Stimulated activated CD8-positive, alpha-beta memory T cell treated with anti-CD3 and anti-CD28 coated beads, Interleukin-4, amount 100 ng/mL, for 4 hours (primary cell): ENCODE measurements at places on chromosomes 6 and 20.

GRCh38 chr6:148317739-148318138 lies 24.9 kb upstream of the SASH1 start:
- DNase-seq = no peak

- DNase-seq = no peak
These were observed 106.1 kb downstream of the ZMYND8 start for GRCh38 chr20:47250360-47250759.

DNA sequence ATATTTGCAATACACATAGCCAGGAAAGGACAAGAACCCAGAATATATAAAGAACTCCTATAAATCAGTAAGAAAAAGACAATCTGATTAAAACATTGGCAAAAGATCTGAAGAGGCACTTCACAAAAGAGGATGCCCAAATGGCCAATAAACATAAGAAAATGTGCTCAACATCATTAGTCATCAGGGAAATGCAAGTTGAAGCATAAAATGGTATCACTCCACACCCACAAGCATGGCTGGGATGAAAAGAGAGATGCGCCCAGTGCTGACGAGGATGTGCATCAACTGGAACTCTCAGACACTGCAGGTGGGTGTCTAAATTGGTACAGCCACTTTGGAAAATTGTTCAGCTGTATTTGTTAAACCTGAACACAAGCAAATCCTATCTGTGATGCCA lies 42.4 kb upstream of the MLN start:
- DNase-seq = no peak

DNA sequence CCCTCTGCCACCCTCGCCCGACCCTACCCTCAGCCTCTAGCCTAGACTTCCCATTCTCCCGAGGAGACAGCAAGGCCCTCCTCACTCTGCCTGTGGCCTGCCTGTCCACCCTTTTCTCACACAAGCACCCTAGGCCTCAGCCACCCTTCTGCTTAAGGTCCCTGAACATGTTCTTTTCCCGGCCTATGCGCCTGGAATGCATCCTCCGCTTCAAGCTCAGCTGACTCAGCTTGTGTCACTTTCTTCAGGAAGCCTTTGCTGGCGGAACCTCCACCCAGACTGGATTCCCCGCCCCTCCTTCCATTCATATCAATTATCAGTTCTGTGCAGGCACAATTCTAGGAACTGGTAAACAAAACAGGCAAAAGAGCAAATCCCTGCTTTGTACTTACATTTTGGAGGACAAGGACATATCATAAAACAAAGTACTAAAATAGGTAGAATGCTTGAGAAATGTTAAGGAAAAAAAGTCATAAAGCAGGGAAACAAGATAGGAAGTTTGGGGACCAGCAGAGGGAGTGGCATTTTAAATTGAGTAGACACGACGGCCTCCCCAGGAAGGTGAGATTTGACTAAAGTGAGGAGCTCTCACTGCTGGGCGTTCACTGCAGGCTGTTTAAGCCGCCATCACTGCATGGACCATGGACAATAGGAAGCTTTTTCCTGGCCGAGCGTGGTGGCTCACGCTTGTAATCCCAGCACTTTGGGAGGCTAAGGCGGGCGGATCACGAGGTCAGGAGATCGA lies 17.9 kb upstream of the SNHG17 start:
- DNase-seq = no peak

- DNase-seq = no peak
These were observed 81.9 kb downstream of the ZMYND8 start for GRCh38 chr20:47274401-47275108.

DNA sequence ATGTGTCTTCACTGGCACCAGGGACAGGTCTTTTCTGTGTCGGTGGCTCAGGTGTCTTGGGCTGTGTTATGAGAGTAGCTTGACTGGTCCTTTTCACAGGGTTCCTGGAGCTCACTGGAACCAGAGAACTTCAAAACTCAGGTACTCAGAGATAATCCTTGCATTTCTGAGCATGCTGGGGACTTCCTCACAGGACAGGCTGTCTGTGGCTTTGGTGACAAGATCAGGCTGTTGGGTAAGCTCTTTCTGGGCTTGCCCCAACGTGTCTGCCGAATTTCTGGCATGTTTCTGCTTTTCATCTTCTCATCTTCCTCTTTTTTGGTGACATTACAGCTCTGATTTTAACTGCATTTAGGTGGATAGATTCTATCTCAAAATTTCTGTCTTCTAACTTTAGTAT lies 270.0 kb downstream of the CDH26 start:
- no peak for DNase-seq

DNA sequence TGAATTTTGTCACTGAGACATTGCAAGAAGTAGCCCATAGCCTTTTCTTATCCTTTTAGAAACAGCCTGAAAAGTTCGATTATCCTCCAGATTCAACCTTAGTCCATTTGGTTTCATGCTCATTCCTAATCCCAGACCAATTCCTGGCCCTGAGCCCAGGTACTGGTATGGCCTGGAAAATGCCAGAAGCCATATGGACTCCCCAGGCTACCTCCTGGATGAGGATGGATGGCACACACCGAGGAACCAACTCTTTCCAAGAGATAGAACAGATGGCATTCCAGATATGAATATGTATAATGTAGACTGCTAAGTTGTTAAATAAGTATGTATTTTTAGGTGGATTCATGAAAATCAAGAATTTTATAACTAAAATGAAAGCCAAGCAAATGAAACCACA lies 51.6 kb upstream of the SNAP25 start:
- no peak for DNase-seq

GRCh38 chr6:53358440-53359094 lies 9.8 kb upstream of the ELOVL5 start:
- no peak for DNase-seq

DNA sequence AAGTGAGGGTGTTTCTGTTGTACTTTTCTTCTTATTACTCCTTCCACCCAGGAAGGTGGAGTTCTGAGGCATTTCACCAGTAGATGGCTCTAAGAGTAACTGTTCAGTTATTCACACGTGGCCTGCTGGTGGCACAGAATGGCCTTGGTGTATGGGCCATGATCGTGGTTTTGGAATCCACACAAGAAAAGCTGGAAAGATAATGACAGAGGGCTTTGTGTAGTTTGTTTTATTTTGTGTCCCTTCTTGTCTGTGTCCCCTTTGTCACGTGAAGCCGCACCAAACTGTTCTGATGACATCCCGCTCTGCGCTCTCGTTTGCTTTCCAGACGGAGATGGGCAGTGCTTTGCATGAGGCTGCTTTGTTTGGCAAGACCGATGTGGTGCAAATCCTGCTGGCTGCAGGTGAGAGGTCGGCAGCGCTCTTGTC lies 93.4 kb downstream of the ANKS1A start:
- DNase-seq = no peak

GRCh38 chr6:39361657-39362486 lies 39.4 kb upstream of the KCNK16 start:
- DNase-seq = no peak

DNA sequence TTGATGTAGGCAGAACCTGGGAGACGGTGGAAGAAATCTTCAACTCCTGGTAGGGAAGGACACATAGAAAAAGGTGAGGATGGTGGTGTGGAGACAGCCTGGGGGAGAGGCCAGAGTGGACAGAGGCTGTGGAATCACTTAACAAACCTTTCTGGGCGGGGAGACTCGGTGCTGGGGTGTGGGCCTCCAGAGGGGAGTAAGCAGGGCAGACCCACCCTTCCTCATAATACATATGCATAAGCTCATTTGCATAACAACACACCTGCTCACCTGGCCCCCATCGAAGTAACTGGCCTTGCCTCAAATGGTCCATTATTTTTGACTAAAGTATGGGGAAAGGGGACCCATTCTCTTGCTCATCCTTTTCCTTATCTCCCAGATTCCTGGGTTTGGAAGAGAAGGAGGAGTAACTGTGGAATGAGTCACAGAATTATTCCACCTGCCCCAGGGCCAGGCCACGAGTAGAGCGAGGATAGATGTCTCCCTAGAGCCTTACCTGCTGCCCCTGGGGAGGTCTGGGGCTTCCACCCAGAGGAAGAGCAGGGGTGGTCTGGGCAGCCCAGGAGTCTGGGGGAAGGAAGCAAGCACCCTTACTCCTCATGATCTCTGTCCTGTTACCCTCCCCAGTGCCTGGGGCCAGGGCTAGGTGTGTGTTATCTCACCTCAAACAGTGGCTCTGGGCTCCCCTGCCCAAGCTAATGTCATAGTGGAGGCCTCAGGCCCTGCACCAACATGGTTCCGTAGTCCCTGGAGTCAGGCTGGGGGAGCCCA lies 10.7 kb upstream of the VEGFA start:
- no peak for DNase-seq

GRCh38 chr6:115191989-115192388 lies 849.2 kb upstream of the HS3ST5 start:
- DNase-seq = no peak

DNA sequence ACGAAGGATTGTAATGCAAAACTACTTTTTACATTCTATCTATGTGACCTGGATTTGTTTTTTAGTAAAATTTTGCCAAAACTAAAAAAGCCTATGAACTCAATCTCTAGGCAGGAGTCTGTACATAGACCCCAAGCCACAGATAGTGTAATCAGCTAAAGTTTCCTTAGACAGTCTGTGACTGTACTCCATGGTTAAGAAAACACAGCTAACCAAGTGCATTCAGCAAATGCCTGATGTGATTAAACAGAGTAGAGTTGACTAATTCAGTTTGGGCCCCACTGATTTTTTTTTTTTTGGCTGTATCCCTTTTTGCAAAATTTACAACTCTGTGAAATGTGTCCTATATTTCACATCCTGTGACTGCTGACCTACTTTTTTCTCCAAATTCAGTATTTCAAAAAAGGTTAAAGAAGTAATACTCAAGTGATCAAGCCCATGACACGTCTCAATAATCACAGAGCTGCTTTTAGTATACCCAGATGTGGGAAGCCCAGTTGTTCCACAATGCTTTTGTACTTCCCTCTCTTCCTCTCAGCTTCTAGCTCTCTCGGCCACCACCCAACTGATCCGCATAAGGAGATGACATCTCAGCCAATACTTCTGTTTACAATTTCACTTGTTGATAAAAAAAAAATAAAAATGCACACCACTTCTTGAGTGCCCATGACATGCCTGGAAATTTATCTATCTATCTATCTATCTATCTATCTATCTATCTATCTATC lies 108.8 kb upstream of the TBX18 start:
- DNase-seq = no peak

DNA sequence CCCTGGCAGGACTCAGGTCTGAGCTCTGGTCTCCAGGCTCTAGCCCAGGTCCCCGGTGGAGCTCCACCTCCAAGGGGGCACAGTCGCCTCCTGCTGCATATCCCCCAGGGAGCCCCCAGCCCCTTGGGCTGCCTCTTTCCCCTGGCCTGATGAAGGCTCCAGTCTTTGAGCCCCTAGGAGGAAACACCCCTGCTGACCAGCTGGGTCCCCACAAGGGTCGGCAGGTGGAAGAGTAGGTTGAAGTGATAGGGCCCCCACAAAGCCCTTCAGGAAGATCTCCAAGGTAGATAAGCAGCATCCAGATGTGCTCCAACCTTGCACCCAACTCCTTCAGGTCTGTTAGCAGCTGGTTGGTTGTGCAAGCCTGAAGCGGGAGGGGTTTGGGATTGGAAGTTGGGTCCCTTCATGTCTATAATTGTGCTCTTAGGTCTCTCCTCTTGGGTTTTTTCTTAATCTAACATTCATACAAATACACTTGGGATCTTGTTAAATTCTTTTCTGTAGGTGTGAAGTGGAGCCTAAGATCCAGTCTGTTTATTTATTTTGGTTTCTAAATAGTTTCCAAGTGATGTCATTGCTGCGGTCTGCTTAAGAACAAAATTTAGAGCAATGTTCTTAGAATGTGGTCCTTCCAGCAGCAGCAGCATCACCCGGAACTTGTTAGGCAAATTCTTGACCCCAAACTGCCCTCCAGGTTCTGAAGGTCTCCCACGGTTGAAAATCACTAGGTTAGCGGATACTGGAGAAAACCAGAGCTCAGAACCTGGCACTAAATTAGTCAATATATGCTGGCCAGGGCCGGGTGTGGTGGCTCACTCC lies 5.1 kb downstream of the UBE2C start:
- DNase-seq = no peak

- DNase-seq = peak; percentile 57
These were observed 19.0 kb downstream of the DLL1 start for GRCh38 chr6:170271771-170272314.

GRCh38 chr6:154606457-154606856 lies 96.0 kb upstream of the CNKSR3 start:
- peak; percentile 34 for DNase-seq

DNA sequence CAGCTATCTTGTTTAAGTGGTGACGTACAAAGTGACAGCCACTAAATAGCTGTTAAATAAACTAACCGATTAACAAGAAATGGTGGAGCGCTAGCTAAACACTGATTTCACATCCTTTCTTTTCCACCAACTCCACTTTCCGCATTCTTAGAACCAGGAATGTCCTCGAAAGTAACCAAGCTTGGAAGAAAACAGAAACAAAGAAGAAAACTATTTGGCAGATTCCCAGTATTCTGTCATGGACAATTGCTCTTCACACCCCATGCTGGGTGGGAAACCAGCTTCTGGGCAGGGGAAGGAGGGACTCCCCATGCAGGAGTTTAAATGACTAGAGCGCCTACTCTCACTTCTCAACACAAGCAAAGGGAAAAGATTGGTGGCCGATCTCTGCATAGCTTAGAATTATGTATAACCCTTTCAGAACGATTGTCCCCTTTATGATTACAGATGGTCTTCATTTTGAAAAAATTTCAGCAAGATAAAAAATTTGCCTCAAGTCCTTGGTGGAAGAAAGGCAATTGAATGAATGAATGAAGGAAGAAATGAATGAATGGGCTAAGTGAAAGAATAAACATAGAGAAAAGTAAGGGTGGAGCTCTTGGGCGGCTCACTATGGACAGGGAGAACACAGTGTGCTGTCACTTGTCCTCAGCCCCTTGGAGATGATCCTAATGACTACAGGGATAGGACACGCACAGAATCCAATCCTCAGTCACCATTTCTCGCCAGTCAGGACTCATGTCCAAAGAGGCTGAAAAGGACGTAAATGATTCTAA lies 148.7 kb upstream of the NEDD9 start:
- DNase-seq = no peak

DNA sequence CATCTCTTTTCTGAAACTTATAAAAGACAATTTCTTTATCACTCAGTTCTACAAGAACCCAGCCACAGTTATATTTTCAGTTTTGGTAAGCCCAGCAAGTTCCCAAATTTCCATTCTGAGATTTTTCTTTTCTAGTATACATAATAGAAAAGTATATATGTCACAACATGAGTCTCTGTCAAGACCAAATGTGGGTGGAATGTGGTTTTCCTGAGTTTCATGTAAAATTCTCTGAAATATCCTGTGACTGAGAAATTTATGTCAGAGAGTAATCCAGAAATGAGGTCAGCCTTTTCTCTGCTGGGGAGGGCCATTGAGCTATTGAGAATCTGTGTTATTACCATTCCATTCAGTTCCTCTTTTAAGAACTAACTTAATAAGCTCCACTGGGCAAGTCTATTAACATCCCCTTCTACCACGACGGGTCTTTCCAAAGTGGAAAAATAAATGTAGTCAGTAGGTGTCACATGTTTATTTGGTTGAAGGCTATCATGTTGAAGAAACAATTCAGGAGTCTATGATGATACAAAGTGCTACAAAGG lies 100.7 kb upstream of the HMGN3 start:
- DNase-seq = no peak

GRCh38 chr6:136148051-136148450 lies 102.1 kb downstream of the MTFR2 start:
- no peak for DNase-seq
